ENCODE measurements at places on chromosomes 7 and 10. TPM values are rescaled to one million over a fixed set of nuclear protein-coding genes. Genes with fewer than 3 reads are reported as not detected.

GRCh38 chr10:126302826-126303665, 85.2 kb downstream of the ADAM12 start:
- no peak for DNase-seq

DNA sequence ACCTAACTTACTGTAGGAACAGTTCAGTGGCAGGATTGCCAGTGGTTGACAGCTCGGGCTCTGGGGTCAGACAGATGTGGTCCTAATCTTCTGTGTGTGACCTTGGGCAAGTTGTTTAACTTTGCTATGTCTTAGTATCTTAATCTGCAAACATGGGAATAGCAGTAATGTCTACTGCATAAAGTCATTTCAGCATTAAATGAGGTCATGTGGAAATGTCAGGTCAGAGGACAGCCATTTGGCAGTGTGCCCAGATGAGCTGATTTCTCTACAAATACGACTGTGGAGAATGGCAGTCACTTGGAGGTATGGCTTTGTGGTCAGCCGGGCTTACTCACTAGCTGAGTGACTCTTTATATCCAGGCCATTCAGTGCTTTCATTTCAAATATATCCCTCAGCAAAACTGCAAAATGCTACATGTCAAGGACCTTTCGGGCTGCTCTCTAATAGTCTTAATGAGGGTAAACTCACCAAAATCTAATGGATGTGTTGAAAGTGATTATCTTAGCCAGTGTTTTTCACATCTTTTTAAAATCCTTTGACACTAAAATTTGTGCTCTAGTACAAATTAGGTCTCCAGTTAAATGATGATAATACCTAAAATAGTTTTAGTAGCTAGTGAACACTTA, 171.4 kb downstream of the ST7 start:
- peak; percentile 92 for DNase-seq

The LRRC18 gene
- not detected for total RNA-seq

The NEBL gene
- 0.21 TPM for total RNA-seq

GRCh38 chr10:61987951-61988379, 86.5 kb downstream of the ARID5B start:
- DNase-seq = no peak

Measured in ascending aorta (tissue), 2 donors.